ENCODE measurements at places on chromosomes 5 and 9.

- no peak for DNase-seq
Measured at GRCh38 chr9:13144166-13144775, 135.2 kb downstream of the MPDZ start.

GRCh38 chr9:110207071-110207641 lies 803 bp downstream of the C9orf152 start:
- peak; percentile 64 for DNase-seq

DNA sequence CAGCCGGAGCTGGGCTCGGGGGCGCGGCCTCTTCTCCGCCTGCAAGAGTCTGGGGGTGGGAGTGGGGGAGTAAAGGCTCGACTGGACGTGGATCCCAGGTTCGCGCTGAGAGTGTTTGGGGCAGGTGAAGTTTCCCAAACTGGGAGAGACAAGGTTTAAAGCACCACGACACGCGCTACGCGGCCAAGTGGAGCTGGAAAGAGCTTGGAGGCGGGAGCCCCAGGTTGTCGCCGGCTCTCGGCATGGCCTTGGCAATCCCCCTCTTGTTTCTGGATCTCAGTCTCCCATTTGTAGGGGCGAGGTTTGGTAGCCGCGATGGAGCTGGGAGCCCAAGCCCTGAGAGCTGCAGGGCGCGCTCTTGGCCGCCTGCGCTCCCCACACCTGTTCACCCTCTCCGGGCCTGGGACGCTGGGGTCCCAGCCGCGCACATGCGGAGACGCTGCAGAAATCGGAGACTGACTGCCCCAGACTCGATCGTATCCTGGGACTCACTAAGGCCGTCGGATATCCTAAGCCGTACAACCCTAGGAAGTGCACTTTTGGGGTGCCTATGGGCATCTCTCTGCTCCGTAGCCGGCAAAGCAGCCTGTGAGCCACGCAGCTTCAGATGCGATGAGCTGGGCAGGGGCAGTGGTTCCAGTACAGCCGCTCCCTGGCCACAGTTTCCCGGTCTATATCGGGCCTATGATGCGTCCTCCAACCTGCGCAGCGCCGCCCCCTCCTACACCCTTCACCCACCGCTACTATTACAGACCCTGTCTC lies 937 bp downstream of the TMOD1 start:
- DNase-seq: peak; percentile 16

DNA sequence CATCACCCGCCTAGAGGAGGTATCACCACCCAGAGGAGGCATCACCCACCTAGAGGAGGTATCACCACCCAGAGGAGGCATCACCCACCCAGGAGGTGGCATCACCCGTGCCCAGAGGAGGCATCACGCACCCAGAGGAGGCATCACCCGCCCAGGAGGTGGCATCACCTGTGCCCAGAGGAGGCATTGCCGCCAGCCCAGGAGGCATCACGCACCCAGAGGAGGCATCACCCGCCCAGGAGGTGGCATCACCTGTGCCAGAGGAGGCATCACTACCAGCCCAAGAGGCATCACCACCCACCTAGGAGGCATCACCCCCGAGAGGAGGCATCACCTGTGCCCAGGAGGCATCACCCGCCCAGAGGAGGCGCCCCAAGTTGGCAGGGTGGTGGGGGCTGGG lies 2.6 kb downstream of the NOTCH1 start:
- no peak for DNase-seq

- no peak for DNase-seq
Measured at GRCh38 chr5:116539222-116539621, 35.4 kb downstream of the SEMA6A start.

- DNase-seq: no peak
Measured at GRCh38 chr5:150791536-150791935, 13.0 kb downstream of the SMIM3 start.

- no peak for DNase-seq
Measured at GRCh38 chr9:125475385-125475784, 213.8 kb downstream of the GAPVD1 start.

- no peak for DNase-seq
Measured at GRCh38 chr5:142432369-142432863, 107.6 kb upstream of the SPRY4 start.

- DNase-seq: no peak
Measured at GRCh38 chr9:125637241-125637640, 69.8 kb downstream of the MAPKAP1 start.

DNA sequence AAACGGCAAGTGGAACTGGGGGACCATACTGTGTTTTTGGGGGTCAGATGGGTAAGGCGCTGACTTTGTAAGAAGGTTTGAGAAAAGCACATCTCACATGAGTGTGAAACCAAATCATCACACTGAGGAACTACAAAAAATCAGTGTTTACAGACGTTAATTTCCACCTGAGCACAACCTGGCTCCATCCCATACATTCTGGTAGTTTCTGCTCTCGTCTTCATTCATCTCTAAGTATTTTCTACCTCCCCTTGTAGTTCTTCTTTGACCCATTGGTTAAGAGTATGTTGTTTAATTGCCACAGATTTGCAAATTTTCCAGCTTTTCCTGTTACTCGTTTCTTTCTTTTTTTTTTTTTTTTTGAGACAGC lies 8.9 kb upstream of the DPP7 start:
- no peak for DNase-seq

DNA sequence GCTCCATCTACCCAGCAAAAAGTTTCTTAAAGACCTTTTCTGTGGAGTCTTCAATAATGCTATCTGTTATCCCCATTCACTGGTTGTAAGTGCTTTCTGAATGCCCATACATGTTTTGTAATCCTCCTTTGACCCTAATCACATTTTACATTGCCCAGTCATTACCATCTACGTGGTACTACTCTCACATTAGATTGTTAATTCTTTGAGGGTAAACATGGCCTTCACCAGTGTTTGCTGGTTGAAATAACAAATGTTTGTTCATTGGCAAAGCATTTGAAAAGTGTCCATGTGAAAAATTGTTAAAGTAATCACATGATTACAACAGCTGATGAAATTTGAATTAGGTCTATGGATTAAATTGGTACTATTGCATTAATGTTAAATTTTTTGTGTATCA lies 31.8 kb downstream of the MEGF10 start:
- no peak for DNase-seq

GRCh38 chr9:34335376-34335775 lies 6.0 kb downstream of the NUDT2 start:
- no peak for DNase-seq

DNA sequence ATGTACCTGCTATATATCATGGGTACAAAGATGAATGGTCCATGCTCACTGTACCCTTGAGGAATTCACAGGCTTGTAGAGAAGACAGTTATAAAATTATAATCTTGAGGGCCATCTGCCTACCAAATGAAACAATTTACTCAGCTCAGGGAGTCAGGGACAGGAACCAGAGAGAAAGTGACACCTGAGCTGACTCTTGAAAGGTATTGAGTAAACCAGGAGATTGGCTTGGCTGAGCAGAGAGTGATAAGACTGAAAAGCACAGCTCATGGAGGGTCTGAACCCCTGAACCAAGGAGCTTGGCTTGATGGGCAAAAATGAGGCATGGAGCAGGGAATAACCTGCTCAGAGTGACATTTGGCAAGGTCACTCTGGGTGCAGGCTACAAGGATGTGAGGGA lies 147.3 kb downstream of the FAM114A2 start:
- no peak for DNase-seq

- no peak for DNase-seq
Measured at GRCh38 chr5:136182618-136183017, 10.3 kb downstream of the SMIM32 start.

- no peak for DNase-seq
Measured at GRCh38 chr5:109656829-109657228, 32.9 kb upstream of the MAN2A1 start.

- DNase-seq: no peak
Measured at GRCh38 chr5:143205883-143206195, 197.6 kb downstream of the NR3C1 start.

DNA sequence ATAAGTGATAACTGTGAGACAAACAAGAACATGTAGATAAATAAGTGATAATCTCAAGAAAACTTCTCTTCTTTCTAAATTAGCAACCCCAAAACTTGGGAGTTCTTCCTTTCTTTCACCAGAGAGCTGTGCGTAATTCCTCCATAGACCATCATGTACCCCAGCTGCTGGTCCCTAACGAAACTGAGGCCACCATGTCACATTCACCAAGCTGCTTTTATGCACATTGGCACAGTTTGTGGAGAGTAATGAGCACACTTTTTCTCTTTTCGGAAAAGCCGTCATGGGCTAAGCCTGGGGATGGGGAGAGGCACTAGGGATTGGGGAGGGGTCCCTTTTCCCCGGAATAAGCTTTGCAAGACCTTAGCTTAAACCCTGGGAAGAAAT lies 561.4 kb downstream of the BNC2 start:
- DNase-seq: no peak

DNA sequence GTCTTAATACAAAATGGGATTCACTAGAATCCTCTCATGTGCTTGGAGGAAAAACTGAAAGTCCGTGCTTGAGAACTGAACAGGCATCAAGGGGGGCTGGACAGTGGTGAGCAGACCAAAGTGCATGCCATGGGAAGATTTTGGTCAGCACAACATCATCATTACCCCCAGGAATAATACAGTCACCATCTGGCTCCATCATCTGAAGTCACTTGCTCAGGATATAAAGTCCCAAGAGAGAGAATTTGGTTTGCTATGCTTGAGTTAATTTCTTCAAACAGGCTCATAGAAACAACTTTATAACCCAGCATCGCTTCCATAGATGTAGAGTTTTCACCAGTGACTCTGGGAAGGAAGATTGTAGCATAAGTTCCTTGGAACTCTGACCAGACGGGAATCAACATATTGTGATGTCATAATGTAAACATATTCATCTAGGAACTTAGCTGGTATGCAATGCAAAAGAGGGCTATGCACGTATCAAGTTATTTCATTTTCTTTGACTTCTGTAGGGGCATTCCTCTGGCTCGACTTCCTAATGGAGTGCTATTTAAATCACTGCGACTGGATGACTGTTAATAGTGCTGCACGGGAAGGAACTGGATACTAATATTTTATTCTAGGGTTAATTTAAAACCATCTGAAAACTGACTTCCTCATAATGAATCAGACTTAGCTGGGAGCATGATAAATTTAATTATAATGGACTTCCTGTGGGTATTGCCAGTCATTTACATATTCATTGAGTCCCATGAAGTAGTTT lies 145.2 kb downstream of the MTRR start:
- DNase-seq: no peak

- DNase-seq: no peak
Measured at GRCh38 chr5:180669661-180670060, 20.3 kb upstream of the FLT4 start.

GRCh38 chr5:138132543-138132942 lies 6.7 kb downstream of the NME5 start:
- no peak for DNase-seq

- no peak for DNase-seq
Measured at GRCh38 chr9:72718503-72718902, 197.1 kb downstream of the TMC1 start.

DNA sequence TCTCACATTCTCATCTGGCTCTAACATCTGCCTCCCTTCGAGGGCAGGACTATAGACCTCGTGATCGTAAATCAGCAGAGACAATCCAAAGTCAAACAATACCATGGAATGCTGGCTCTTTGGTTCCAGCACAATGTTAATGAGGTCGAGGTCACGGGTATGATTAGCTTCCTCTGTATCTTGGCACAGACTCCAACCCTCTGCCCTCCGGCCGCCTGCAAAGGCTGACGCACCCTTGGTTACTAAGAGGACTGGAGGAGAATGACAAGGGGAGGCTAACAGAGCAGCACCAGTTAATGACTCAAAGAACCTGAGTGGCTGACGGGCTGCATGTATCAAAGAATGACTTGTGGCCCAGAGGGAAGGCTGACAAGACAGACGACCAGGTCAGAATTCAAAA lies 10.1 kb downstream of the LHFPL2 start:
- peak; percentile 82 for DNase-seq

- no peak for DNase-seq
Measured at GRCh38 chr9:110050925-110051355, 157.0 kb downstream of the C9orf152 start.

DNA sequence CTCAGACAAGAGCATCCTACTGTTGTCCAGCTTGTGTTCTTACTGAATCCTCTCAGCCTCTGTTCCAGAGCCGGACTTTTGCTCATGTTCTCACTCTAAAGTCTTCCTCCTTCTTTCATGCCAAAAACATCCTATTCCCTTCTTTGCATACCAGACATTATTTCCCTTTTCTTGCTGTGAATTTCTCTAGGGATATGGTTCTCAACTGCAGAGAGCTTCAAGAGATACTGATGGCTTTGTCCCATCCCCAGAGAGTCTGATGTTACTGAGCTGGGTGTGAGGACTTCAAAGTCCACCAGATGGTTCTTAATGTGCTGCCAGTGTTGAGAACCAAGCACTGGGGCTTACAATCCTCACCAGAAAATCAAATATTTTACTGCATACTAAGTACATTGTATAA lies 98.6 kb upstream of the FER start:
- DNase-seq: no peak

GRCh38 chr9:114430457-114430856 lies 42.7 kb upstream of the AKNA start:
- no peak for DNase-seq

GRCh38 chr9:28848671-28849070 lies 1275.4 kb upstream of the C9orf72 start:
- DNase-seq: no peak

DNA sequence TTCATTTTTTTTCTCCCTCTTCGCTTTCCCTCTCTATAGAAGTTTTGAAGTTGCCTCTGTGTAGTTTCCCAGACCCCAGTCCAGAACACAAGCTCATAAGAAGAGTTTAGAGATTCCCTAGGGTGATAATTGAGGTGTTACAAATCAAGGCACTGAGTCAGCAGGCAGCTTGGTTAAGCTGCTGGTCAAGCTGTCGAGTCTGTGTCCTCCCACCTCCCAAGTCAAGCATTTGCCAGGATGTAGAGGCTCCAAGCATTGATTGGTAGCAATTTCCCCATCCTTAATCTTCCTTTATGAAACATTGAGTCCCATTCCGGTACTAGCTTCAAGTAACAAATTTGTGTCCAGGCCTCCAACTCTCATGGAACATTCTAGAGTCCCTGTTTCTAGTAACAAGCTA lies 47.5 kb upstream of the SLC1A1 start:
- DNase-seq: no peak

- no peak for DNase-seq
Measured at GRCh38 chr5:133412661-133413060, 199.7 kb downstream of the FSTL4 start.

DNA sequence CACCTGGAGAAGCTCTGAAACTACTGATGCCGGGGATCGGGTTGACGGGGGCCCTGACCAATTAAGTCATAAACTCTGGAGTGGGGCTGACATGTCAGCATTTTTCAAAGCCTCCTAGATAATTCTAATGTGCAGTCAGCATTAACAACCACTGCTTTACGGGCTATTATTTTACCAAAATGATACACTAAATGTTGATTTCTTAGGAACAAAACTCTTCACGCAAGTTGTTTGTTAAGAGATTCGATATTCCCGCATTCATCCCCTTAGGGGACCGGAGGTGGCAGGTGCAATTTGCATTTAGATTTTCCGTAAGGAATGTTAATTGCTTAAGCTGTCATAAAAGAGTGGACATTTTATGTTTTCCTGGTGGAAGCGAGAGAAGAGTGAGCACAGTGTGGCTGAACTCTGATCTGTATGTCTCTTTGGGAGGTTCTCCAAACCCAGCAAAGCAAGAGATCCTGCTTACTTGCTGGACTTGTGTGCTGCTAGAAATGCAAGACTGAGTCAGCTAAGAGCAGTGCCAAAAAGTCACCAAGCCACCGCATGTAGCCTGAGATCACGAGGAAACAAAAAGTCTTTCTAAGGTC lies 77.6 kb downstream of the UGCG start:
- DNase-seq: no peak

All from Caco-2 (cell line).